ENCODE measurements at places on chromosomes 12 and 14. TPM values are rescaled to one million over a fixed set of nuclear protein-coding genes. Genes with fewer than 3 reads are reported as not detected.

DNA sequence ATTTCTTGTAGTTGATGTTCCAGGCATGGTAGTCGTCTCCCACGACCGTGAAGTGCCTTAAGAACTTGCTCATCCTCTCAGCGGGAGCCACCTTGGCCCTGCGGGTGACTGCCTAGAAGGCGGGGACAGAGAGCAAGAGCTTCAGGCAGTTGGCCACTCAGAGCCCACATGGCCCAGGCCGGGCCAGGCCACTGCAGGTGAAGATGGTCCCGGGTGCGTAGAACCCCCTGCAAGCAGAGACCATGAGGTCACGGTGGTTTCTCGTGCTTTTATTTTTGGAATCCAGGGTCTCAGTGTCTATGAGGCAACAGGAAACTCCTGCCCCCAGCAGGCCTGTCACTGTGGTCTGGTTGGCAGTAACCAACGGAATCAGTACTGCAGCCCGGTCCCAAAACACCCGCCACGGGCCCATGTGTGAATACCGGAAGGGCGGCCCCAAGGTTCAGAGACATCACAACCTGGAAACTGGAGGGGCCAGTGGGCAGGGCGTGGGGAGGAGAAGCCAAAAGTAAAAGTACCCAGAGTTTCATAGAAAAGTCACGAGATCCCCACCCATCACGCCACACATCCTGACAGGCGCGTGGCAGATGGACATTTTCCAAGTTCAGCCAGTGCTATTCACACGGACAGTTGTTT is 27.5 kb downstream of the HVCN1 start:
- no peaks in the 10 kb centered on the region for H3K36me3 ChIP-seq
- no peak for DNase-seq
- H3K27ac ChIP-seq = no peak overlapping the region
- no peaks in the 10 kb centered on the region for H3K27me3 ChIP-seq
- H3K4me1 ChIP-seq = peaks cover 5% of the 10 kb centered on the region
- no peak overlapping the region for H3K4me3 ChIP-seq

The DPF3 gene
- total RNA-seq = 26.6 TPM

DNA sequence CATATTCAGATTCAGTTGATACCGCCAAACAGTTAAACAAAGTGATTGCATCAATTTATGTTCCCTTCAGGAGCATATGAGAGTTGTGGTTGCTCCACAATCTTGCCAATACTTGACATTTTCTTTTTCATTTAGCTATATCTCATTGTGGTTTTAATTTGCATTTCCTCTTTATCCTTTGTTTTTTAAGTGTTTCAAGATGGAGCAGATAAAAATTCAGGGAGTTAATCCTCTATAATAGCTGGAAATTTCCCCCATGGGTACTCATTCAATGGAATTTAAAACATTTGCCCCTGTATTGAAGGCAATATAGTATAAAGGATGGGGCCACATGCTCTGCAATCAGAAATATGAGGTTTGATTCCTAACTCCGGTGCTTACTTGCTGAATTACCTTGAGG is 1.1 kb upstream of the EXD2 start:
- H3K4me1 ChIP-seq = no peaks in the 10 kb centered on the region
- H3K27me3 ChIP-seq = no peaks in the 10 kb centered on the region
- H3K4me3 ChIP-seq = no peak overlapping the region
- H3K27ac ChIP-seq = no peak overlapping the region
- no peaks in the 10 kb centered on the region for H3K36me3 ChIP-seq
- no peak for DNase-seq

The GNB3 gene
- 1.5 TPM for total RNA-seq

The PPFIA2 gene
- total RNA-seq = 0.20 TPM

DNA sequence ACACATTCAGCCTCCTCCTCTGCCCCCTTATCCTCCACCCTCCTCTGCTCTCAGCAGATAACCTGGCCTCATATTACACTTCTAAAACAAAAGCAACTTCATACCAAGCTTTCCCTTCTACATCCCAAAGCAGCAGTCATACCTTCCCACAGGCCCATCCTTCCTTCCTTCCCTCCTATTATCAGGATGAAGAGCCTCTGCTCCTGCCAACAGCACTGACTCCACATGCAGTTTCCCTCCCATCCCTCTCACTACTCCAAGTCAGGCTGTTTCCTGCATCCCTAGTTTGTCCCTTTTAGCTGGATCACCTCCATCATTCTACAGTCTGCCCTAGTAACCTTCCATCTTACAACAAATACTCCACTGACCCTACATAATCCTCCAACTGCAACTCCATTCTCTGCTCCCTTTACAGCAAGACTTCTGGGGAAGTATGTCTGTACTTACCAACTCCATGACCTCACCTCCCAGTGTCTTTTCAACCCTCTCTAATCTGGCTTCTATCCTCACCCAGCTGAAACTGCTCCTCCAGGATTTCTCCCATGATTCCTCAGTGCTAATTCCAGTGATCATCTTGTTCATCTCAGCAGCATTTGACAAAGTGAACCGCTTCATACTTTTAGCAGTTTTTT is 4.9 kb upstream of the YEATS4 start:
- DNase-seq = no peak
- H3K36me3 ChIP-seq = no peaks in the 10 kb centered on the region
- H3K4me1 ChIP-seq = peaks cover 7% of the 10 kb centered on the region
- no peaks in the 10 kb centered on the region for H3K27me3 ChIP-seq

The RTL1 gene
- total RNA-seq = not detected

DNA sequence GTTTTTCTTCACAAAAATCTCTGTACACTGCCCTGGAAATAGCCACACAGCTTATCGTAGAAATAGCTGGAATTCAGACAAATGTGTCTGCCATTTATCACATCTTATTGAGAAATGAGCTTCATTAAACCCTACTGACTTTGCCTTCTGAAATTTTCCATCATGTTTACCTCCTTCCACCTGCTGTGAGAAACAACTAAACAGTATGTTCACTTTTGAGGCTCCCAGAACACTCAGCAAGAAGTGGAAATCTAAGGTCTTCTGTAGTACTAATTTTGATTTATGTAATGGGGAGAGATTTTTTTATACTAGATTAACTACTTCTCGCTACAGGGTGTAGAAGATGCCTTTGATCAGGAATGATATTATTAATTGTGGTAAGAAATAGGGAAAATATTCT is 268.0 kb downstream of the KCNC2 start:
- H3K4me1 ChIP-seq = no peaks in the 10 kb centered on the region

The PRPH gene
- 0.75 TPM for total RNA-seq

DNA sequence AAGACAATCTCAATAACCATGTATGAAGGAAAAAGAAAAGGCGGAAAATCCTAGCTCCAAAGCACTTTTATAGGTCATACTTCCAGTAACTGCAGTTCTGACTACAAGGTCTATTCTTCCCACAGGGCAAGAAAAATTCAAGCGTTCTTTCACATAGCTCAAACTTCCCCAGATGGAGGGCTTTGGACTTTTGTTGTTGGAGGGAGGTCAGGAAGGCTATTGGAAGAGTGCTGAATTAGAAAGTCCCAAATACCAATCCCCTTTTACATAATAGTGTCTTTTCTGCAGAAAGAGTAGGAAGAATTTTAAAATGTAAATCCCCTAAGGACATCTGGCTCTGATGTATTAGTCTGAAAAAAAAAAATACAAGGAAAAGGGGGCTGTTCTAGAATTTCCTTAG is 309.4 kb downstream of the MDGA2 start:
- no peak overlapping the region for H3K4me3 ChIP-seq

Data from right atrium auricular region (tissue), 2 donors.